T-helper 2 cell (primary cell): ENCODE measurements at places on chromosomes 4 and X.

DNA sequence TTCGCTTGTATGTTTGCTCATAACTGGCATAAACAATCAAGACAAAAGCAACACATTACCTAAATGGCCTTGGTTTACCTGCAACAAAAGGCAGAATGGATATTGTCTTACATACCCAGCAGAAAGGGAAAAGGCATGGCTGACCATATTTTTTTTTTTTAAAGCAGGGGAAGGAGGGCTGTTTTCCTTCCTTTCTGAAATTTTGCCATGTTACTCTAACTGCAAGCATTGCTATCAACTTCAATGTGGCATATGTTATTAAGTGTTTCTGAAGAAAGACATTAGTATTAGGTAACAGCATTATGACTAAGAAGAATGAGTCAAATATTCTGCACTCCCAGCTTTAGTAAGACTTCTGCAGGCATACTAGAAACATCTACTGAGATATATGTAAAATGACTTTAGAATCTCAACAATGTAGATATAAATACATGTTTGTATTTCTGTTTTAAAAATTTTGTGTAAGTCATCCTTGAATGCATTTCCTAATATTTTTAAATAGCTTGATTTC, 512.6 kb upstream of the FAM241A start:
- DNase-seq: no peak

DNA sequence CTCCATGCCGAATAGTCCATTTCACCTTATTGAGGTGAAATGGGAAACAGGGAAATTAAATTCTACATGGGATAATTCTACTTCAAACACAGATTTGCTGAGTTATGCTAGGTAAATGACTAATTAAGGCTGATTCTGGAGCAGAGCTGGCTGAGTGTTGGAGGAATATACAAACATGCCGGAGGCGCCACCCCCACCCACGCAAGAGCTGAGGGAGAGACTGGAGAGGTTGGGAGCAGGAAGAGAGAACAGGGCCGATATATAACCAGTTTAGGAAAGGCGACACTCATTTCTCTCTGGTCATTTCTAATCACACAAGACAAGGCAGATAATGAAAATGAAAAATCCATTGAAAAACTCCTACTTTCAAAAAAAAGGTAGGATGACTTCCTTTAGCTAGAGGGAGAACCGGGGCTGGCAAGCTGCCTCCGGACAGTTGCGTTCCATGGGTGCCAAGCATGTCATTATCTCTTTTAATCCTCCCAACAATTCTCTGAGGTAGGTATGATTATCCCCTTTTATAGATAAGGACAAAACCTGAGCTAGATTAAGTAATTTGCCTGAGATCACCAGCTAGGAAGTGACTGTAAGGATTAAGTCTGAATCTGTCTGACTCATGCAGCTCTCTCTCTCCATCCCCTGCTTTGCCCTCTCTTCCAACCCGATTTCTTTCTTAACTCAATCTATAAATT, 27.6 kb upstream of the CFAP299 start:
- DNase-seq: no peak

DNA sequence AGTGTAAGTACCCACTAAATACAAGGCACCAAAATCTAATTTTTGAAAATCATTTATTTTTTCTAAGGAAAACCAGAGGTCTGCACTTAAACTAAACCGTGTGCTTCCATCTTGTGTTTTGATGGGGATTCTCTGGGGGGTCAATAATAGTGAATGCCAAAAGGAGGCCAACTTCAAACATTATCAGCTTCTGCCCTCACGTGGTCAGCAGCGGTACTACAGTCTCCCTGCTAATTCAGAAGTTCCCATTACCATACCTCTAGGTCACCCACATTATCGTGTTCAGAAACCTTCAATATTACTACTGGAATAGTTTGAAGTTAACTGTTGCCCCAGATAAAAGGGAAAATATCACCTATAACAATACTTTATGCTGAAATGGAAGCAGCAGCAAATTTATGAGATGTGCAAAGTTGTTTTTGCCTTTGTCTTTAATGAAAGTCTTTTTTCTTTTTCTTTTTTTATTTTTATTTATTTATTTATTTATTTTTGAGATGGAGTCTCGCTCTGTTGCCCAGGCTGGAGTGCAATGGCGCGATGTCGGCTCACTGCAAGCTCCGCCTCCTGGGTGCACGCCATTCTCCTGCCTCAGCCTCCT, 17.3 kb downstream of the CTPS2 start:
- peak; percentile 41 for DNase-seq

DNA sequence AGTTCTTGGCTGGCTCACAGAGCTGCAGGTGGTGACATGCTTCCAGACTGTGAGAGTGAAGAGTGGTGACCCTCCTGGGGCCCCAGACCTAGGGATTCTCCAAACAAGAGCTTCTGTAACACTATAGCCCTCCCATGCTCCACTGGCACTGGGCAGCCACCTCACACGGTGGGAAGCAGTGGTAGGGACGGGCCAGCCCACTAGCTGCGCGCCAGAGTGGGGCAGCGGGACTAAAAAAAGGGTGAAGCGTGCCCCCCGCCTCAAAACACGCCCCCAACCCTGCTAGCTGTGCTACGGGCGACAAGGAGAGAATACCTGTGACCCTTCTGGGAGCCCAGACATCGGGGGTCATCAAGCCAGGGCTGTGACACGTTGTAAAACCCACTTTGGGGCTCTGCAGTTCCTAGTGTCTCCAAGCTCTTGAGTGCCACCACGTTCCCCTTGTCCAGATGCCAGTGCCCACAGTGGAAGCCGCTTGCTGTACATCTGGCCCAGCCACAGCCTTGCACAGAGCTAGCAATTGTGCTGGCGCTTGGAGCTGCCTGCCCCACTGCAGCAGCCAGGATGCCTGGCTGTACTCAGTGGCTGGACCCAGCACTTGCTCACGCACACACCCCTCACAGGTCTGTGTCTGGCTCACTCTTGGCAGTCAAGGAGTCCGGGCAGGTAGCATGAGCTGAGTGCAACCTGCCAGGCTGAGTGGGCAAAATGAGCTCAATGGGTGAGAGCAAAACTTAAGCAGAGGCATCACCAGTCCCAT, 100.0 kb downstream of the DCAF12L2 start:
- no peak for DNase-seq

DNA sequence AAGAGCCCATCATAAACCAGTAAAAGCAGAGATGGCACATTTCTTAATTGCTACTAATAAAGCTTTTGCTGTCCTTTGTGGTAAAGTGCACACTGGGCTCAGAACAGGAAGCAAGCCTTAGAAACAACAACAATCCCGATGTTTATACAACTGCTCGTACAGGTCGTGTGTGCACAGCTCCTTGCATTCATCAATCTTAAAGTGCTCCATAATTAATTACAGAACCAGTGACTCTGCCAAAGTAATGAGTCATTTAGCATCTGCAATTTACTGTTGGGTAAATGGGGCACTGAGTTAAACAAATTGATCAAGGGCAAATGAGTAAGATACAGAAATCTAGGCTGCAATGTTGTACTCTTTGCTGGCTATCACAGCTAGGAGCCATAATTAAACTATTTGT, 61.3 kb upstream of the TXK start:
- DNase-seq: no peak

GRCh38 chrX:80879916-80880315, 70.2 kb upstream of the BRWD3 start:
- no peak for DNase-seq

GRCh38 chr4:1367230-1367935, 20.4 kb downstream of the UVSSA start:
- no peak for DNase-seq

DNA sequence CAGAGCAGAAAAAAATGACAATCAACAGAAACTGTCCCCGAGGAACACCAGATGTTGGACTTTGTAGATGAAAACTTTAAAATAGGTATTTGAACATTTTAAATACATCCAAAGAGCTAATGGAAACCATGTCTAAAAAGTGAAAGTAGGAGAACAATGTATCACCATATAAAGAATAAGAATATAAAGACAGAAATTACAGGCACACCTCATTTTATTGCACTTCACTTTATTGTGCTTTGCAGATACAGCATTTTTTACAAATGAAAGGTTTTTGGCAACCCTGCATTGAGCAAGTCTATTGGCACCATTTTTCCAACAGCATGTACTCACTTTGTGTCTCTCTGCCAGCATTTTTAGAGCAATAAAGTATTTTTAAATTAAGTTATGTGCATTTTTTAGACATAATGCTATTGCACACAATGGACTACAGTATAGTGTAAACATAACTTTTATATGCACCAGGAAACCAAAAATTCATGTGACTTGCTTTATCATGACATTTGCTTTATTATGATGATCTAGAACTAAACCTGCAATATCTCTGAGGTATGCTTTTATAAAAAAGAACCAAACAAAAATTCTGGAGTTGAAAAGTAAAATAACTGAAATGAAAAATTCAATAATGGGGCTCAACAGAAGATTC, 212.4 kb upstream of the CASK start:
- DNase-seq: no peak

DNA sequence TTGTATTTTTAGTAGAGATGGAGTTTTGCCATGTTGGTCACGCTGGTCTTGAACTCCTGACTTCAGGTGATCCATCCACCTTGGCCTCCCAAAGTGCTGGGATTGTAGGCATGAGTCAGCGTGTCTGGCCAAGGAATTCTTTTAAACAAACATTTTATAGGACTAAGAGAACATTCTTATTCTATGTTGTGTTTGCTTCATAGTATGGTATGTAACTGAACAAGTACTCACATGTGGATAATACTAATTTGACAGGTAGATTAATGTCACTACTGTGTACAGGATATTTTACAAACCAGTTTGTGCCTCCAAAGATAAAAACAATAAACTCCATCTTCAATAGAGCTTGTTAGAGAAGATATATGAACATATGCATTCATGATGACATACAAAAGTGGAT, 1353.4 kb downstream of the PCDH7 start:
- DNase-seq: no peak

- DNase-seq: no peak
Measured at GRCh38 chr4:78565971-78566372, 14.4 kb downstream of the ANXA3 start.

GRCh38 chr4:88276952-88277710, 7.2 kb downstream of the PPM1K start:
- no peak for DNase-seq
